Prostate gland (tissue), 2 donors: ENCODE measurements at places on chromosomes 11 and 22.

DNA sequence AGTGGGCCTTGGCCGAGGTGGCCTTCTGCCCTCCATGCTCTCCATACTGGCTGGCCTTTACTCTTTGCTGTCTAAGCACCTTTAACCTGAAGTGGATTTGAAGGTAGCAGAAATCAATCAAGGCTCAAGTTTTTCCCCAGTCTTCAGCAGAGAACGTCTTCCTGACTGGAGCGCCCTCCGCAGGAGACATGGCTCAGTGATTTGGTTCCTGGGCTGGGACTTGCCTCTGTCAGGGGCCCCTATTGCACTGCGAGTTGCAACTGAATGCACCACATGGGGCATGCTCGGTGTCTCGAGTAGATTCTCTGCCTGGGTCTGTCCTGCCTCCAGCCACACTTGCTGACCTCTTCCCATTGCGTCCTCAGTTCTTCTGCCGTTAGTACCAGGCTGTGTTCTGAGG lies 79.6 kb downstream of the BMAL1 start:
- no peak for DNase-seq
- no peak overlapping the region for H3K4me3 ChIP-seq
- no peak overlapping the region for H3K27ac ChIP-seq
- no peaks in the 10 kb centered on the region for H3K36me3 ChIP-seq
- no peaks in the 10 kb centered on the region for H3K27me3 ChIP-seq
- H3K4me1 ChIP-seq = no peaks in the 10 kb centered on the region

DNA sequence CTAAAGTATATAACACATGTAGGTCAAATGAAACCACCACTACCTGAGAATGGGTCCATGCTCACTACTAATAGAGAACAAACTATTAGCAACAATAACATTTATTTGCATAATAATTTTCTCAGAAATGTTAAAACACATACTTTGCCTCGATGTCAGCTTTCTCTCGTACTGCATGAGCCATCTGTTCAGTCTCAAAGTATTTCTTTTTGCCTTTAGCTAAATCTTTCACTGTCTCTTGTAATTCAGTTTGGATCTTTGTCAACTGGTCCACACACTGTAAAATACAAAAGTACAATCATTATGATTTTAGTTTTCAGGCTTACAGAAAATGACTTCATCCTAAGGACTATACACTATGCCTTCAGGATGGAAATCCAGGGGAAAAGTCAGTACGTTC lies 153.3 kb downstream of the FCHSD2 start:
- no peak for DNase-seq
- H3K4me3 ChIP-seq = no peak overlapping the region
- H3K4me1 ChIP-seq = no peaks in the 10 kb centered on the region
- H3K36me3 ChIP-seq = no peaks in the 10 kb centered on the region
- H3K27ac ChIP-seq = no peak overlapping the region

DNA sequence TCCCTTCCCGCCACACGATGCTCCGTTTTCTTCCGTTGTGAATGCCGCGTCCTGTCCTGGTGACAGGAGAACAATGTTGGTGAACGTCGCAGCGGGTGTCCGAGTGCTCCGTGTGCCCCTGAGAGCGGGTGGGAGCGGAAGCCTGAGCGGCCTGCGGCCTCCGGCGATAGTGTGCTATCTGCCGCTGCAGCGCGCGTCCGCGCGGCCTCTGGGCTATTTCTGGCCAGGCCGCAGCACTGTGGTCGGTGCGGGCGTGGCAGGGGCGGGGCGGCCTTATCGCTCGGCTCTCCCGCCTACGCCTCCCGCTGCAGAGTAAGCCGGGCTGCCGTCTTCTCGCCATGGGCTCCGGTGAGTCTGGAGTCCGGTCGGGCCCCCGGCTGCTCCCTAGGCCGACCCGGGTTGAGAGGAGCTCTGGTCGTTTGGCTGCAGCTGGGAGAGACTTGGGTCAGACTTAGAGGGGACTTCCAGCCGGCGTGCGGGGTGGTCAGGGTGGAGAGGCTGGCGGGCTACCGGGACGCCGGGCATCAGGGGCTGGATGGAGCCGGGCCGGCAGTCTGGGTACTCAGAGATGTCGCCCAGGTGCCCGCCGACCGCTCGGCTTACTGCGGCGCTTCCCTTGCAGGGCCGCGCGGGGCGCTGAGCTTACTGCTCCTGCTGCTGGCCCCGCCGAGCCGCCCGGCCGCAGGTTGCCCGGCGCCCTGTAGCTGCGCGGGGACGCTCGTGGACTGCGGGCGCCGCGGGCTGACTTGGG lies at the start of gene GP1BB:
GP1BB (plus strand) TSS at position 308 of the 751 bp plus-strand sequence; CDS start at position 339, 31 bp downstream.
- H3K4me1 ChIP-seq = peaks cover 2% of the 10 kb centered on the region
- H3K4me3 ChIP-seq = peak within 1 kb of the TSS; percentile 5
- no peaks in the 10 kb centered on the region for H3K36me3 ChIP-seq
- no peaks in the 10 kb centered on the region for H3K27me3 ChIP-seq

GRCh38 chr11:107043242-107044006 lies 25.1 kb upstream of the GUCY1A2 start:
- no peaks in the 10 kb centered on the region for H3K27me3 ChIP-seq
- no peak overlapping the region for H3K27ac ChIP-seq
- H3K36me3 ChIP-seq = no peaks in the 10 kb centered on the region
- H3K4me1 ChIP-seq = no peaks in the 10 kb centered on the region

DNA sequence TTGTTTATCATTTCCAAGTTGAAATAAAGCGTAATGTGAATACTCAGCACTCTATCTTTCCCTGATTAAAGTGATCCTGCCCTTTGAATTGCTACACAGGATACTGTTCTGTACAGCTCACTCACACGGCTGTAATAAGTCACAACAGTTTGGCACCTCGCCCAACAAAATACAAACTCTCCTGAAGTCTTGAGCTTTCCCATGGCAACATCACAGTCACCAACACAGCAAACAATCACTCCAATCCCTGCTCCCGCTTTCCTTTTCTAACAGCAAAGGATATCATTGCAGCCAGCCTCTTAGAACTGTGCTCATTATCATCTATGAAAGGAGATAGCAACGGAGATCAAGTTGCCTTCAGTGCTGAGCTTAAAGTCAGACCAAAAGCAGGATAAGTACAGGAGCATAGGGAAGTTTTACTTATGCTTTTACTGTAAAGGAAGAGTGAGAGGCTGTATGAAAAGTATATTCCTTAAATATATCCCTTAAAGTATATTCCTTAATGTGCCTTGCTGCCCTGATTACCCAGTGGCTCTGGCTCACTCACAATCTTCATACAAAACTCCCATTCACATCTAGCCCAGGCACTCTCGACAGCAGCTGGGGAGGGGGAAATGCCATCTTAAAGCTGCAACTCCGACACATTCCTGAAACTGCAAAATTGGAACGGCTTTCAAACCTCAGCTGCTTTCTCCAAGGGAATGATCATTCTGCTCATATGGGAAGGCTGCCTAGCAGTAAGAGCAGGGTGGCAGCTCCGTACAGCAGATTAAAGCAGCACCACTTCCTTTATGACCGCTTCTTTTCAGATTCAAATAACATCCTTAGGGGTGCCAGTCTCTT lies 35.8 kb downstream of the MAML2 start:
- peak overlapping the region; percentile 1 for H3K4me3 ChIP-seq
- H3K36me3 ChIP-seq = no peaks in the 10 kb centered on the region
- H3K27ac ChIP-seq = peak overlapping the region; percentile 59
- H3K4me1 ChIP-seq = peaks cover 5% of the 10 kb centered on the region

DNA sequence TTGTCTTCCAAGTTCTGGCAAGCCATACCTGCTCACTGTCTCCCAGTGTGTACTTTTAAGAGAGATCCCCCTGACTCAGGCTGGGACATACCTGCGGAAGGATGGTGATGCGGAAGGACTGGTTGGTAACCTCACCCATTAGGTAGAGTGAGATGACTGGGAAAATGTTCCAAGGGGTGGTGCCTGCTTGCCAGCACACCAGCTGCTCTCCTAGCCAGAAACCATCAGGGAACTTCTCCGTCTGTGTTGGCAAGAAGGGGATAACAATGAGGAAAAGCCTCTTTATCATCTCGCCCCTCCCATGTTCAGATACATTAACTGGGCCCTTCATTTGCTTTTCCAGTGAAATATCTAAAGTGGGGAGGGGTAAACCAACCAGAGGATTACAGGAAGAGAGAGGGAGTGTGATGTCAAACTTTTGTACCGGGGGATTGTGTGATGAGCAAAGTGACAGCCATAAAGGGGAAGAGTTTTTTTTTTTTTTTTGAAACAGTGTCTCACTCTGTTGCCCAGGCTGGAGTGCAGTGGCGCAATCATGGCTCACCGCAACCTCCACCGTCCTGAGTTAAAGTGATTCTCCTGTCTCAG lies at the start of gene BACE1-AS:
BACE1-AS (plus strand) TSS at position 538 of the 588 bp plus-strand sequence.
- H3K27ac ChIP-seq = no peak within 1 kb of the TSS
- no peak for DNase-seq
- no peaks in the 10 kb centered on the region for H3K36me3 ChIP-seq
- H3K4me3 ChIP-seq = no peak within 1 kb of the TSS

- no peak for DNase-seq
- no peaks in the 10 kb centered on the region for H3K27me3 ChIP-seq
- no peak overlapping the region for H3K27ac ChIP-seq
- H3K36me3 ChIP-seq = no peaks in the 10 kb centered on the region
- no peaks in the 10 kb centered on the region for H3K4me1 ChIP-seq
- H3K4me3 ChIP-seq = no peak overlapping the region
Measured at GRCh38 chr22:34973926-34974325, 92.0 kb upstream of the ISX start.

DNA sequence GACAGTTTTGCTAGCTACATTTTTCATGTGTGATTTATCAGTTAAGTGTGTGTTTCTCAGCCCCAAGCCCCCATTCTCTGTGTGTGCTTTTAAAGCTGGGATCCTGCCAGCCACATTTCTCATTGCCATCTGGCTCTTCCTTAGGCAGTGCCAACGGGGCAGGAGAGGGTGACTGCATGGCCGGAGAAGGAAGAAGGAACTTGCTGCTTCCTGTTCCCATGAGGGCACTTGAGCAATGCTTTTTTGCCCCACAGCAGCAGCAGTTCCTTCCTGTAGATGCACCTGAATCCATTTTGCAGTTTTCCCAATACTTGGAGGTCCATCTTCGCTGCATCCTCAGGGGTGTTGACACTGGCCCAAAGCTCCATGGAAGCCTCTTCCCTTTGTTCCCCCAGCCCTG lies 37.5 kb downstream of the TNRC6B start:
- no peak overlapping the region for H3K4me3 ChIP-seq
- H3K27ac ChIP-seq = no peak overlapping the region
- no peak for DNase-seq
- no peaks in the 10 kb centered on the region for H3K27me3 ChIP-seq
- H3K36me3 ChIP-seq = no peaks in the 10 kb centered on the region
- H3K4me1 ChIP-seq = peaks cover 7% of the 10 kb centered on the region
